ENCODE measurements at places on chromosomes 13 and 19. TPM values are rescaled to one million over a fixed set of nuclear protein-coding genes. Genes with fewer than 3 reads are reported as not detected.
A peak's percentile ranks its signal among the peaks of the same experiment; 100 is the strongest.

Gene SETDB2
- 21.7 TPM for polyA plus RNA-seq

Gene GJB6
- polyA plus RNA-seq = not detected

Gene CEACAM7
- polyA plus RNA-seq = not detected

Gene NLRP9
- not detected for polyA plus RNA-seq

Gene RDH8
- polyA plus RNA-seq = not detected

Gene ZNF816
- polyA plus RNA-seq = 4.7 TPM

DNA sequence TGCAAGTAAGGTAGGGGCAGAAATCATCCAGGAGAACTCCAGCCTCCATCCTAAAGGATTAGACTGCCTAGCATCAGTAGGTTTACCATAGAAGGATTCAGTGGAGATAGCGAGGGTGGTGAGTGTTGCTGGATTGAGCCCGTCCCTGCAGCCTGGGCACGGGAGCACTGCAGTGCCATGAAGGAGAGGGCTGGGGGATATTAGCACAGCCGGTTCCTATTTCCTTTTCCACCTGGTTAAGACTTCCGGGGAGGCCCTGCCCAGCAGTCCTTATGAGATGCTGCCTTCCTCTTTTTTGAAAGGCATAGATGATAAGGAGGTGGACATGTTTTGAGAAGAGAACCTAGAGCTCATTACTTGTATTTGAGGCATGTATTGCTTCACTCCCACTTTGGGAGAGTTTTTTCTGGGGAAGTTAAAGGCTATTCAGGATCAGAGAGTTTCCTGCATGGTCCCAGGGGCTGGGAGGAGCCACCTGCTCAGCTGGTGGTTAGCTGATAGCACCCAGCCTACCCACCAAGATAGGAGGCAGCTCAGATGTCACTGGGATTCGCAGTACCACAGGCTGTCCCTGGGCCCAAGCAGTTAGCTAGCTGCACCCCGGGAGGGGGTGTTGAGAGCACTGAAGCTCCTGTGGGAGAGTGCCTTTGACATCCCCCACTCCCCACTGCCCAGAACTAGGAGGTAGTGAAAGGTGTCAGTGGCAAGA, 17.2 kb downstream of the ACTN4 start:
- DNase-seq = no peak

- DNase-seq = no peak
Measured at GRCh38 chr13:22497991-22498780, 682.6 kb upstream of the SGCG start.

GRCh38 chr13:50369646-50370045, 354.4 kb downstream of the KCNRG start:
- no peak for DNase-seq

DNA sequence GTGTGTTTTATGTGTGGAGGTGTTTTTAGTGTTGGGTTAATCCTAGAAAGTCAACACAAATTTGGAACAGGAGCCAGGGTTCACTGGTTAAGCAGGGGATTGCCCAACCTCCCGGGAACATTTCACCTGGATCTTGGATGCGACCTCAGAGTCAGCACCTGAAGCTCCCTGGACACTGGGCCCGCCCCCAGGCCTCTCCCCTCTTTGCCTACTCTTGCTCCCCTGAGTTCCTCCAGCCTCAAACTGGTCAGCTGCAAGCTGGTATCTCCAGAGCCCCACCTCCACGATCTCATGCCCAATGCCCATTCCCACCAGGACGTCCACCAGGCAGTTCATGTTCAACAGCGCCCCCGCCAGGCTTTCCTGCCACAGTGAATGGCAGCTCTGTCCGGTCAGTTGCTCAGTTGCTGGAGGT, 9.7 kb downstream of the HSD17B14 start:
- no peak for DNase-seq

DNA sequence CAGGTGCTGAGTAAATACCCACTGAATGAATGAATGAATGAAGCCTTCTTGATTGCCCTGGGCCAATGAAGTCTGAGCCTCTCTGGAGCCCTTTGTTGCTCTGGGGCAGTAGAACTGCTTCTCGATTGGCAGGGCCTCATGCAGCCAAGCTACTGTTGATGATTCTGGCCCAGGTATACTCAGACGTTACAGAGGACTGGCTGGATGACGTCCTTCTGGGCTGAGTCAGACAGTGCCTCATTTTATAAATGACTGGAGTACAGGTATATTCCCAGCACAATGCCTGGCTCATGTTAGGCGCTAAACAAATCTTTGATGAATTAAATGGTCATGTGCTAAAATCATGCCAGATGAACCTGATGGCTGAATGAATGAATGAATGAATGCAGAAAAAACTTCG, 243.8 kb upstream of the MAB21L1 start:
- DNase-seq = no peak

- no peak for DNase-seq
Measured at GRCh38 chr19:16527971-16528521, 14.2 kb downstream of the CHERP start.

GRCh38 chr13:49927755-49928154, 8.4 kb downstream of the SPRYD7 start:
- no peak for DNase-seq

GRCh38 chr19:44002212-44002565, 568 bp upstream of the ZNF230 start:
- no peak for DNase-seq

DNA sequence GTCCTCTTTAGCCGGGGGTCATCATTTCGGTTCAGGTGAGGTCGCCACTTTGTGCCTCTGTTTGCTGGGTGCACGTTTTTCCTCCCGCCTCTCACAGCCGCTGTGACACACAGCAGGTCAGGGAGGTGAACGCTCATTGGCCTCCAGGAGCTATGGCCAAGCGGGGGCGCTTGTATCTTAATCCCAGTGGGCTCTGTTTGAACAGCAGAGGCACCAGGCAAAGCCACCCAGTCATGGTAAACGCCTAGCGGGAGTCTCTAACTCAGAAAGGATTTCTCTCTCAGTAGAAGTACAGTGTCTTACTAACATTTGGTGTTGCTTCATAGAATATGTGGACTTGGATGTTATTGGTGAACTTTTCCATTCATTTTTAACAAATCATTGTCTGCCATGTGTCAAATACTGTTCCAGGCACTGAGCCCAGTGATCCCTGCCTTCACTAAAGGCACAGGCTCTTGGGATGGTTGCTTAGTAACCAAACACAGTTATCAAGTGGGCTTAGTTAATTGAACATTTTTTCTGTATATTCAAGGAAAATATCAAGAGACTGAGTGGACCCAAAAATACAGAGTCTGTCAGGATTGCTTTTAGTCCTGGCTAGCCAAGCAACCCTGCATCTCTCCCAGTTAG, 186.7 kb downstream of the STK24 start:
- no peak for DNase-seq

- no peak for DNase-seq
Measured at GRCh38 chr19:38556521-38557174, 61.1 kb downstream of the MAP4K1 start.

- DNase-seq = no peak
Measured at GRCh38 chr19:15358918-15359317, 20.7 kb downstream of the AKAP8 start.

DNA sequence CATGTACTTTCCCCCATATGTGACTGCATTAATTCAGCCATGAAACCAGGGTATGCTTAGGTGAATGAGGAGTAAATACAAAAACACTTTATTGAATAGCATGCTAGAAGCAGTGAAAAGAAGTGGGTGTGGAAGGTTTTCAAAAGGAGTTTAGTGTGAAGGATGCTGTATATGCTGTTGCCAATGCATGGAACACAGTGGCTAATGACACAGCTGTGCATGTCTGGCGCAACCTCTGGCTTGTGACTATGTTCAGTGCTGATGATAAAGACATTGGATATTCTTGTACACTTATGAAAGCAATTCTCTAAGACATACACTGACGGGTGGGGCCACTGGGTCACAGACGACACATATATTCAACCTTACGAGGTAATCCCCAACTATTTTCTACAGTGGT, 55.2 kb downstream of the SOX21 start:
- DNase-seq = no peak

DNA sequence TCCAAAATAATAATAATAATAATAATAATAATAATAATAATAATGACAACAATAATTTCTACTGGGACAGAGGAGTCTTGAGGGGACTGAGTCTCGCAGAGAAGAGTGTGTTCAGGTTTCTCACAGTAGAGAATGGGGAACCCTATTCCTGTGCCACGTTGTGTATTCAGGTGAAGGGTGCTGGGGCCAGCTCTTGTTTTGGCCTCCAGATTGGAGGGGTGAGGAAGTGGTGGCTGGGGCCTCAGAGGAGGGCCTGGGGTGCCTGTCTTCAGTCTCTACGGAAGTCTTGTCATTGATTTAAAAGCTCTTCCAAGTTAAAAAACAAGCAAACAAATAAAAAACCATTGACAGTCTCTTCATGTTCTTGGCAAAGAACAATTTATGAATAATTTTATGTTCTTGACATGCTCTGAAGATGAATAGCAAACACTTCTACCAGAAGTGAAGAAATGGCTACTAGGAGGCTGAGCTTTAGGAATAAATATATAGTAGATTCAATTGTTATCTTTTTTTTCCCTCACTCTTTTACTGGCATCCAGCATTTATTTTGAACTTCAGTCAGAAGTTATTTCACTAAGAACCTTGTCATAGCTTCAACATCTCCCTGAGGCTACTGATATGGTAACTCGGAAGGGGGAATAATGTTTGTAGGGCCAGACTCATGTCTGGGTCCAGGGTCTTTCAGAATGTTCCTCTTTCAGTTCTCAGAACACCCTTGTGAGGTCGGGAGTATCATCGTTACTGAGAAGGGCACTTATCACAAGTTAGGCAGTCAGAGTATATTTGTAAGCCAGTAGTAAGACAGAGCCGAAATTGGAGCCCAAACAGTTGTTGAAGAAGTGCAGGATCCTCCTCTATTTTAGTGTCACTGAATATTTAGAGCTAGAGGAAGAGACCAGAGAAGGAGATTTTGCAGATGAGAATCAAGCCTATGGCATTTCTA, 13.1 kb downstream of the LRCH1 start:
- no peak for DNase-seq

DNA sequence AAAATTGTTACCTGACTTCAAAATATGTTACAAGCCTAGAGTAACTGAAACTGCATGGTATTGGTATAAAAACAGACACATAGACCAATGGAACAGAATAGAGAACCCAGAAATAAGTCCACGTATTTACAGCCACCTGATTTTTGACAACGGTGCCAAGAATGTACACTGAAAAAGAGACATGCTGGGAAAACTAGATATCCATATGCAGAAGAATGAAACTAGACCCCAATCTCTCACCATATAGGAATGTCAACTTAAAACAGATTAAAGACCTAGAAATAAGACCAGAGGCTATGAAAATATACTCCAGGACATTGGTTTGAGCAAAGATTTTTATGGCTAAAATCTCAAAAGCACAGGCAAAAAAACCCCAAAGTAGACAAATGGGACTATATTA, 76.5 kb downstream of the LATS2 start:
- peak; percentile 15 for DNase-seq

DNA sequence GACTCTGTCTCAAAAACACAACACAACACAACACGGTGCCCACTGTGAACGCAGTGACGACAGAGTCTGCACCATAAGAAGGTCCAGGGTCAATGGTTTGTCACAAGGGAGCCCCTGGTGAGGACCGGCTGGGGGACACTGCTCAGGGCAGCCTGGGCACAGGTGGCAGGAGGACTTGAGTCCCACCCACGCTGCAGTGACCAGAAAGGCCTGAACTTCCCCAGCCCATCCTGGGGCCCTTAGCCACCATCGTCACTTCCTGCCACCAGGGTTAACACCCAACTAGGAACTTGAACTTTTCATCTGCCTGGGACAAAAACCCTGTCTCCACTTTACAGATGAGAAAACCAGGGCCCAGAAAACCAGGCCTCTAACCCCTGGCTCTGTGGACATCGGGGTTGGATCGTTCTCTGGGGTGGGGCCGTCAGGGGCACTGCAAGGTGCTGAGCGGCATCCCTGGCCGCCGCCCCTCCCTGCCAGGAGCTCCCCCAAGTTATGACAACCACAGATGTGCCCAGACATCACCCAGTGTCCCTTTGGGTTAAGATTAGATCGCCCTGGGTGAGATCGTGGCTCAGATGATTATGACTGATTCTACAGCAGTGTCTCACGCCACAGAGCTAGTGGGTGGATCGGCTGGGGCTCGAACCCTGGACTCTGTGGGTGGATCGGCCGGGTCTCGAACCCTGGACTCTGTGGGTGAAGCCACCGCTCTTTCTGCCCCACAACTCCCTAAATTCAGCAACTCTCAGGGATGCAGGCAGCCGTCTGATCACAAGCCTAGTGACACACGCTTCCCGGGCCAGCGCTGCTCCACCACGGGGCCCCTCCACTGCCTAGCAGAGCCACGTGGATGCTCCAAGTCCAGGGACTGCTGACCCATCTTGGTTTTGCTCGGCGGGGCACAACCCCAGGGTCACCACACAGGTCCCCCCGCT, 14.0 kb downstream of the MOB3A start:
- no peak for DNase-seq

DNA sequence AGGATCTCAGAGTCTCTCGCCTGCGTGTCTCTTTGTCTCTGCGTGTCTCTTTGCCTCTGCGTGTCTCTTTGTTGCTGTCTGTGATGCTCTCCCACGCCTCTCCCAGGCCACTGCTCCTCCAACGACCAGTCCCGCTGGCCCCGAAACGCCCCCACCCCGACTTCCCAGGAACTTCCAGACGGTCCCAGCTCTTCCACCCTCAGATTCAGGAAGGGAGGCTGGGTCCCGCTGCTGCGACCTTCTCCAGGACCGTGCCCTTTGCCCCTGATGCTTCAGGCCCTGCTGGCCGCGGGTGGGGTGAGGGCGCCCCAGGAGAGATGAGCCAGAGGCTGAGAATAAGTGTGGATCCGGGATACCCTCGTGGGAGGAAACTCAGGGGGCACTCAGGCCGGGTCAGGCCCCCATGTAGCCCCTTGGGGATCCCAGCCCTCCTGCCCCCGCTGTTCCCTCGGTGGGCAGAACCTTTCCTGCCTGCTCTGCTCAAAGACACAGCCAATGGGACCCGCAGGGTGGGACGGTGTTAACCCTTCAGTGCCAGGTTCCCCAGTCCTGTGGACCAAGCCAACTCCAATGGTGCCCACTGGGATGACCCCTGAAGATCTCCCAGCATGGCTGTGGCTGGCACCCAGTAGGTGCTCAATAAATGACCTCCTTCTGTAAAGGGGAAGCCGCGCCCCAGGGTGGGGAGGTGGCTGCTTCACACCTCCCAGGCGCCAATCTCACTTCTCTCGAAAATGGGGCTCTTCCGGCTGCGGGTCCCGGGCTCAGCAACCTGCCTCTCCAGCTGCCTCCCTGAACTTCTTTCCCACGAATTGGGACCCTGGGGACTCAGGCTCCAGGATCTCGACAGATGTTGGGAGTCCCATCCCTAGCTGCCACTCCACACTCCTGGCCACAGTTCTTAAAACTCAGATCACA, 1.5 kb upstream of the S1PR5 start:
- DNase-seq = no peak

DNA sequence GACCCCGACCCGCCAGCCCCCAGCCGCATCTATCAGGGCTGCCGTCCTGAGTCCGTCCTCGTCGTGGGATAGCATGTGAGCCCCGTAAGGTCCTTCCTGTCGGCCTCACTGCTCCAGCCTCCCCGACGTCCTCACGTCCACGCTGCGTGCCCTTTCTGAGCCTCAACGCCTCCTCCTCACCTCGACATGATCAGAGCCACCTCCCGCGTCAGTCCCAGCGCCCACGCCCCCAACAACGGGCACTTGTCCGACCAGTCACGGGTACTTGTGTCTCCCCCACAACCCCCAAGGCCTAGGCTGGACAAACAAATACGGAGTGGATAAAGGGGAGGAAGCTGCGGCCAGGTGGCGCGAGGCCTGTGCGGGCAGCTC, 665 bp downstream of the ZNF497 start:
- DNase-seq = no peak

Data from AG04450 (cell line).